ENCODE measurements at places on chromosomes 13 and 19.
A peak's percentile ranks its signal among the peaks of the same experiment; 100 is the strongest.

GRCh38 chr13:98216135-98216565 lies 39.1 kb upstream of the RNF113B start:
- DNase-seq, result no peak

- no peak for DNase-seq
These were observed 194.3 kb downstream of the TEX29 start for GRCh38 chr13:111514610-111515306.

DNA sequence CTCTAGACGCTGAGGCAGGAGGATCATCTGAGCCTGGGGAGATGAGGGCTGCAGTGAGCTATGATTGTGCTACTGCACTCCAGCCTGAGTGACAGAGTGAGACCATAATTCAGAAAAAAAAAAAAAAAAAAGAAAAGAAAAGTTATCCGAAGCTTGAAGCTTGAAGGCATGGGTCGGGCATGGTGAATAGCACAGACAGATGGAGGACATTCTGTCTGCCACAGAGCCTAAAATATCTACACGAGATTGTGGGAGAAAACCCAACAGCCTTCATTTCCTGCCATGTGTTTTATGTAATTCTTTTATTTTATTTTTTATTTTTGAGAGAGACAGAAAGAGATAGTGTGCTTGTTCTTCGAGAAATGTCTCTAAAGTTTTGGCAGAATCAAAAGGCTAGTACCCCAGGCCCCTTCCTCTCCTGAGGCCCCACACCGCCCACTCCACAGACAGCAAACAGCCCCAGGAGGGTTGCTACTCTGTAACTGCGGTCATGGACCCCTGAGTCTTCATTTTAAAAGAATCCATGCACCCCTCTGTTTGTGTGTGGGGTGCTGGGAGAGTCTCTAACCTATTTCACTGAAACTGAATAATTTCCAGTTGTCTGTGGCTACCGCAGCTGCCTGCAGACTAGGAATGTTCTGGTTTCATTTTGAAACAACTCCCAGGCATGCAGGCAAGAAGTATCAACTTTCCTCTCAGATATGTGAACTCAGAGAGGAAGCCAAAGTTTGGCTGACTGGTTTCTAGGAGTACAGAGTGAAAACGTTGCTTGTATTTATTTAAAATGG lies 38.4 kb upstream of the RCBTB2 start:
- no peak for DNase-seq

DNA sequence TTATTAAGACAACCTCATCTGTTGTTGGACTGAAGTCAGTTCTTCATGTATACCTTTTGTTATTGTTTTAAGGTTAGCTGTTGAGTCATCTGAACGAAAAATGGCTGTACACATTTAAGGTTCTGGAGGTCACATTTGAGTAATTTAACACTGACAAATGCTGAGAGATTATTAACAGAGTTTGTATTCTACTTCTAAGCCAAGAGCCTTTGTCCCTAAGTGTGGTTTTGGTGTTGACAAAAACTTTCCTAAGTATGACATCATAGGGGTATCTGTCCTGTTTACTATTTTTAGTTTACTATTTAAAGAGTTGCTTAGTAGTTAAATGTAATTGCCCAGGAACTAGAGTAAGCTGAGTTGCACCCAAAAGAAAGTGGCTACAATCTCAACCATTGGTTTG lies 71.9 kb downstream of the CDK8 start:
- DNase-seq, result no peak

DNA sequence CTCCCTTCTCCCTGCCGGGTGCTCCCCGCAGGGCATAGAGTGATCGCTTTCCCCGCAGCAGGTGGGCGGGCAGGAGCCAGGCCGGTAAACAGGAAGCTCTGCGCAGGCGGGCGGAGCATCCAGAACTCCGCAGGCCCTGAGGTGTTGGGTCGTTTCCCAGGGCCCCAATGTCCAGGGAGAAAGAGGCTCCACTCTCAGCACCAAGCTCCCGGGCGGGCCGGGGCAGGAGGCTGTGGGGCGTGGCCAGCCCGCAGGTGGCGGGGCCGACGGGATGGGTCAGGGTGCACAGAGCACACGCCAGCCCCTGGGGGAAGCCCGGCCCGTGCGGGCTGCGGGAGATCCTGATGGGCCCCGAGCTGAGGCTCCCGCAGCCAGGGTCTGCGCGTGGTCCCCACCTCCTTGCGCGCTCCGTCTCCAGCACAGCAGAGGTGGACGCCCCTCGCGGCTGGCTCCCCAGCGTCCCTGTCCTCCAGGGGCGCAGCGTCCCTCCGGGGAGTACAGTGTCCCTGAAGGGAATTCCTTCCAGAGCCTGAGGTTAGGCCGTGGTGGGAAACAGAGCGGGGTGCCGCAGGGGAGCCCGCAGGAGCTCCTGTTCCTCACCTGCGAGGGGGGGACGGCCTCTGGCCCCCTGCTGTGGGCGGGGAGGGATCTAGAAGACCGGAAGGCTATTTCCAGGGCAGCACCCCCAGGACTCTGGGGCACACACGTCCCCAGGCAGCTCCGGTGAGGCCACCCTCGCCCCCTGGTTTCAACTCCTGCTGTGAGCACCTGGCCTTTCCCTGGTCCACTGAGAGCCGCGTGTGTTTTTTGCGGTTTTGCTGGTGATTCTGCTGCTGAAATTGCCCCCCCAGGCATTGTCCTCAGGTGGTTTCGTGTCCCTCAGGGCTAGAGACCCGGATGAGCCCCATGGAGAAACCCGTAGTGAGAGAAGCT lies 12.2 kb downstream of the PIP5K1C start:
- no peak for DNase-seq

DNA sequence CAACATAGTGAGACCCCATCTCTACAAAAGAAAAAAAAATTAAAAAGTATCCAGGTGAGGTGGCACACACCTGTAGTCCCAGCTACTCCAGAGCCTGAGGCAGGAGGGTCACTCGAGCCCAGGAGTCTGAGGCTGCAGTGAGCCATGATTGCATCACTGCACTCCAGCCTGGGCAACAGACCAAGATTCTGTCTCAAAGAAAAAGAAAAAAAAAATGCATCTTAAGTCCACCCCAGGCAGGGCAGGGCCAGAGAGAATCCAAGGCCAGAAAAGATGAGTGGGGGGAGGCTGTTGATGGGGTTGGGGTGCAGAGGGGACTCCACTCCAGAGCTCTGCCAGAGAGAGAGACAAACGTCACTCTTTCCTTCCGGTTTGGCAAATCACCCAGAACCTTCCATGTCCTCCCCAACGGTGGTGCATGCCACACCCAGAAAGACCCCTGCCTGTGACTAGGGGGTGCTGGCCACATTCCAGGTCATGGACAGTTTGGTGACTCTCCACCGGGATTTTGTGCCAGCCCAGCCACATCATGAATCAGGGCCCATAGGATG lies 431 bp downstream of the FUT3 start:
- peak; percentile 45 for DNase-seq

GRCh38 chr13:48776401-48776800 lies 122.7 kb downstream of the CYSLTR2 start:
- no peak for DNase-seq

DNA sequence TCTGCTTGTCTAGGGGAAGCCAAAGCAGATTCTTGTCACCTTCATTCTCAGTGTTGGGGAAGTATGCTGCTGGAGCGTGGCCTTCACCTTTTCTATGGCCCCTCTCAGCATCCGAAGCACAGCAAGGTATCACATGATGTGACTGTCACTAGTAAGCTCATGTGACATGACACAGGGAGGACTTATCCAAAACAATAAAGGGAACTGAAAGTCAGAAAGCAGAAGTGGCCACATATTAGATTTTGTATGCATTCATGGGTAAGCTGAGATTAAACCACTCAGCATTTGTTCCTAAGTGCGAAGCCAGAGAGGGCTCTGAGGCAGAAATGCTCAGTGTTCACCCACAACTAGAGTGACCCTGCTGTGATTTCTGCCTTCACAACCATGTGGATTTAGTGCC lies 72.8 kb upstream of the PCDH8 start:
- DNase-seq, result no peak

DNA sequence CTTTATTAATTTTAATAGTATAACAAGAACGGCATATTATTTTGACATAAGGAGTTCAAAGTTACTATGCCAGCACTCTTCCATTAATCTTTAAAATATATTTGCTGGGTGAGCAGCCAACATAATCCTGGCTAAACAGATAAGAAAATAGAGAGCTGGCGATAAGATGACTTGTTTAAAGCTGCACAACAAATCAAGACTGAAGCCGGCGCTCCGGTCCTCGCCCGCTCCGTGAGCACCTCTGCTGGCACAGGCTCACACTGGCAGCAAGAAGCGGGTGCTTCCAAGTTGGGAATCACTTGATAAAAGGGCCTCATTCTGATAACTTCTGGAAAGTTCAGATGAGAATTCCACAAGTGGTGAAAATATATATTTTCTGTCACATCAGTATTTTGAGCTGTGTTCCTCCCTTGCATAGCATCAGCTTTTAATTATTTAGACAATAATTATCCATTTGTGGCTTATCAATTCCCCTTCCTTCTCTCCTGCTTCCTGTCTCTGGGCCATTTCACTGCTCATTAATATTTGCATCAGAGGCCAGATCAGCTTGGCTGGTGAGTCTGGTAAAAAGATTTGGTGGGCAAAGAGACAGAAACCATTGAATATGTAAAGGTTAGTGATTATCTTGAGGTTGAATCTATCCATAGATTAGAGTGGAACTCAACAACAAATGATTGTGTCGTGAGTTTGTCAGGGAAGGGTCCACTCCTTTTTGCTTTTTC lies 205.3 kb downstream of the MZT1 start:
- no peak for DNase-seq

- no peak for DNase-seq
These were observed 29.2 kb downstream of the RBM26 start for GRCh38 chr13:79376843-79377242.

GRCh38 chr13:108249150-108249549 lies 20.4 kb upstream of the TNFSF13B start:
- no peak for DNase-seq

GRCh38 chr13:114132419-114133121 lies at the start of gene RASA3:
RASA3 (minus strand) TSS chr13:114132623; CDS start chr13:114132489, 134 bp downstream.
- DNase-seq, result no peak

GRCh38 chr19:19185853-19186740 lies 5.9 kb downstream of the BORCS8 start:
- DNase-seq, result no peak

- no peak for DNase-seq
These were observed 40.1 kb downstream of the FAM216B start for GRCh38 chr13:42821437-42821836.

- DNase-seq, result no peak
These were observed 6.5 kb upstream of the RLN3 start for GRCh38 chr19:14021474-14021873.

DNA sequence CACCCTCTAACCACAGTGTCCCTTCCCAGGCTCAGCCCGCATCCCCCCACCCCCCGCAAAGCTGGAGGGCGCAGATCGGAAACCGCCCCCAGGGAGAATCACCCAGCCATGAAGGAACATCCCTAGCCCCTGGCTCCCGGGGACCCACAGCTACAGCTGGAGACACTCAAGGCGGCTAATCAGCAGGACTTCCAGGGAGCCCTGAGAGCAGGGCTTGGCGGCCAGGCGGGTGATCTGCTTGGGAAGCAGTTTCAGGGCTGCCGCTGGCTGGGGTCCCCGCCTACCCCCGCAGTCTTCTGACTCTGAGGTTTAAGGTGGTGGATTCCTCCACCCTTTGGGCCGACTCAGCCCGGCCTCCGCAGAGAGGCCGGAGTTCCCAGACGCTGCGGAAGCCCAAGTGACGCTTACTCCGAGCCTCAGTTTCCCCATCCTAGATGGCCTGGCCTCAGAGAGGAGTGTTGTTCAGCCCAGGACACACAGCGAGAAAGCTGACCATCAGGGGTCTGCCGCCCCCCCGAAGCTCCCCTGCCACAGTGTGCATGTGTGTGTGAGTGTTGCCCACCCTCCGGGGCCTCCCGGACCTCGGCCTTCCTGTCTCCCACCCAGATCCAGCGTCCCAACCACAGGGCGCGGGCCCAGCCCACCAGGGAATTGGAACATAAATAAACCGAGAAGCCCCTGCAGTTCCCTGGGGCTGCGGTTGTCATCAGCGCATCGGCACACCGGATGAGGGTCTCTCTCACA lies 9.8 kb downstream of the FUT6 start:
- no peak for DNase-seq

DNA sequence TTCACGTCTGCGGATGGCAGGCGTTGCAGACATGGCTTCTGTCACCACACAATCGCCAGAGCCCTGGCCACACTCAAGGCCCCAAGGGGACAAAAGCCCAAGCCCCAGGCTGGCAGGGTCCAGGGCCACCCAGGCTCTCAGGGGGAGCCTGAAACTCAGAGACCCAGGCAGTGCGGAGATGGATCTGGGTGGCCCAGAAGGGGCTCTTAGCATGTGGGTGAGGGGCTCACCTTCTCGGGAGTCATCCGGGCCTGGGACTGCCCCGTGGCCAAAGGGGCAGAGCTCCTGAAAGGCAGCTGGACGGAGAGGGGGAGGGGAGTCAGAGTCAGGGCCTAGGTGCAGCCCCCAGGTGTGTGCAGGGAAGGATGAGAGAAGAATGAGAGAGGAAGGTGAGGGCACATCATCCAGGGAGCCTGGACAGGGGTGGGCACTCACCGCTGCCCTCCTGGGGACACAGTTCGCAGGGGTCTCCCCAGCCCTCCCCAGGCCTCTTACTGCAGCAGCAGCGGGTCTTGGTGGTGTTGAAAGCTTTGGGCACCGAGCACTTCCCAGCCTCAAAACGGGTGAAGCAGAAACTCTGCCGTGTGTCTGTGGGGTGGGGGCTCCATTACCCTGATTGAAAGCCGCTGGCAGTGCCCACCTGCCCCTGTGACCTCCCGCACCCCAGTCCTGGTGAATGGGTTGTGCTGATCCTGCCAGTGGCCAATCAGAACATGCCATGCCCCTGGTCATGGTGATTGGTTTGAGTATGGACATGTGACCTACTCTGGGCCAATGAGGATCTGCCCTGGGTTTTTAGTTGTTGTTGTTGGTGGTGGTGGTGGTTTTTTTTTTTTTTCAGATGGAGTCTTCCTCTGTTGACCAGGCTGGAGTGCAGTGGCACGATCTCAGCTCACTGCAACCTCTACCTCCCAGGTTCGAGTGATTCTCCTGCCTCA lies 37.4 kb downstream of the CCL25 start:
- no peak for DNase-seq

GRCh38 chr13:97549201-97549600 lies 115.2 kb downstream of the RAP2A start:
- DNase-seq, result no peak

GRCh38 chr13:112957295-112957677 lies 11.7 kb upstream of the MCF2L start:
- DNase-seq, result no peak

GRCh38 chr13:30712536-30713532 lies 22.5 kb upstream of the ALOX5AP start:
- DNase-seq, result no peak

DNA sequence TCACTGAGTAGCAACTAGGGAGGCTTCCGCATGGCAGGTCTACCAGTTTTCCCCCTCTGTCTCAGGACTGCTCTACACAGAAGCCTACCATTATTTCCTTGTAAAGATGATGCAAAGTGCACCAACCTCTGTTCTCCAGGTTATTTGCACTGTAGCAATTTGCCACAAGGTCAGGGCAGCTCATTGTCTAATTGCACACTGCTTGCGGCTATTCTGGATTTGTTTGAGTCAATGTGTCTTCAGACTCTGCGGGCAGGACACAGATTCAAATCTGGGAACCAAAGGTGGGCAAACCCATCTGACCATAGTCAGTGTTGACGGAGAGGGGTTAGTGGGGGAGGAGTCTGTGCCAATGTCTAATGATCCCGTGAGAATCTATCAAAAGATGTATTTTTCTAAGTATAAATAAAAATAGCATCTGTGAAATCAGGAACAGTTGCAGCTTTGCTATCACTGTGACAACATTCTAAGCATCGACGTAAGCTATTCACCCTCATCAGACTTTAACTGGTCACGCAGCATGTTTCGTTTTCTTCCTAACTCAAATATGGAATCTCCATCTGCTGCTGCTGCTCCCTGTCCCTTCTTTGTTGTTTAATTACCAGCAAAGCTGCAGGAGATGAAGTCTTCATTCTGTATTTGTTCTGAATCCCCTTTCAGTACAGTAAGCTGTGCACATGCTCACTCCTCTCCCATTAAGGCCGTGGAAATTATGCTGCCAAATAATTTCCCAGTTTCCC lies 26.4 kb downstream of the CYSLTR2 start:
- no peak for DNase-seq
